ENCODE measurements at places on chromosomes 2 and 18.

GRCh38 chr2:159606287-159606686, 10.1 kb downstream of the BAZ2B start:
- no peak for DNase-seq

DNA sequence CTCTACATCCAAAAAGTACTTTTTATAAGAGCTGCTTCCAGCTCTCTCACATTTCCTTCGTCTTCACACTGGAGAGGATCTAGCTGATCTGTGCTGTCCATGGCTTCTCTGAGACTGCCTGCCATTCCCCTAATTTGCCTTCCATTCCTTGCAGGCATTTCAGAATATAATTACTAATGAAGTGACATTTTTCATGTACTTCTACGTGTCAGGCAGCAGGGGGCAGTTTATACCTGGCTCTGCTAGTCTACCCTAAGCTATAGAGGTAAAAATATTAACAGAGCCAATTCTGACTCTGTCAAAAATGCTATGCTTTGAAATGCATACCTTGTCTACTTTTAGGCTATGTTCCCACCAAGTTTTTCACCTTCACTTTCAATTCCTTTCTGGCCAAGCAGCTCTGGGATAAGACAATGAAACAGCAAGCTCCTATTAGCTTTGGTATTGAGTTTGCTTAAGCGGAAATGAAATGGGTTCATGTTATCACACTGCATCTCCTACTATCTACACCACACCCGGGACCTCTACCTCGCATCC, 81.9 kb downstream of the MEP1B start:
- DNase-seq, result peak; percentile 7

- no peak for DNase-seq
Measured at GRCh38 chr2:240300261-240300821, 135.1 kb upstream of the GPC1 start.

DNA sequence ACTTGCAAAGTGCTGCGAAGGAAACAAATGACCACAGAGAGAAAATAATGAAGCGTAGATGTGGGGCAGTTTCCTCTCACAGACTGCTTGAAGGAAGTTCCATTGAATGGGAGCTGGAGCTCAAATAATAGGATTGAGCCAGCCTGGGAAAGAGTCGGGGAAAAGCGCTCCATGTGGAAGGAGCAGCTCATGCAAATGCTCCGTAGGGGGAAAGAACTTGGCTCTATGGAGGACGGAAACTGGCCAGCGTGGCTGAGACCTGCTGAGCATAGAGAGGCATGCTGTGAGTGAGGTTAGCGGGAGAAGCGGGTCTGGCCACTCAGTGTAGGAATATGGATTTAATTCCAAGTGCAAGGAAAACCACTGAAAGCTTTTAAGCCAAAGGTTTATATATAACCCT, 28.6 kb upstream of the VIT start:
- DNase-seq, result no peak

GRCh38 chr2:196823750-196824522, 14.8 kb upstream of the C2orf66 start:
- no peak for DNase-seq

- no peak for DNase-seq
Measured at GRCh38 chr2:121335294-121336290, 50.6 kb upstream of the TFCP2L1 start.

DNA sequence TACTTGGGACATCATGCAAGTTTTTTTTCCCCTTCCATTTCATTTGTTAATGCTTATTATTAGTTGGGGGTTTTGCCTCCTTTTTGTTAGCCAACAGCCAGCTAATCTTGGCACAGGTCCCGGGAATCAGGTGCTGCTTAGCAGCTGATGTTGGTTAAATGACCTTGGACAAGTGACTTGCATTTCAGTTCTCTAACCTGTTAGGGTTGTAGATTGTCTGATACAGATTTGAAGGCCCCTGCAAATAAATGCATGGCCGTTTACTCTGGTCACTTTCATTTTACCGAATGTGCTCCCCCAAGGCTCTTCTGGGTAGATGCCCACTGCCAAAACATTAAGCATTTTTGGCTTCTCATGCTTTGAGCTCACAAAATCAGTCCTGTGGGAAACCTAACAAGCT, 120.9 kb downstream of the SPTBN1 start:
- DNase-seq, result no peak

GRCh38 chr2:143730953-143731260, 601.7 kb downstream of the ARHGAP15 start:
- no peak for DNase-seq

DNA sequence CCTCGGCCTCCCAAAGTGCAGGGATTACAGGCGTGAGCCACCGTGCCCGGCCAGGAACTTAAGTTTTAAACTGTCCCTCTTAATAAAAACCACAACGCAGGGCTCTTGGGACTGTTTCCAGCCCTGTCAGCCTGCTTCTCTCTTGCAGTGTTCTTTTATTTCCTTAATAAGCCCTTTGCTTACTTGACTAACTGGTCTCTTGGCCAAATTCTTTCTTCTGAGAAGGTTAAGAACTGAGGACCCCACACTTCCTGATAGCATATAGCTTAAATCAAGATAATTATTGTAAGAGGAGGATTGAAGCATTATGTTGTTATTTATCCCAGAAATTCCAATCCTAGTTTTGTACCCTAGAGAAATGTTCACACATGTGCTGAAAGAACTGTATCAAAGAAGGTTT, 128.2 kb upstream of the UXS1 start:
- DNase-seq, result no peak

DNA sequence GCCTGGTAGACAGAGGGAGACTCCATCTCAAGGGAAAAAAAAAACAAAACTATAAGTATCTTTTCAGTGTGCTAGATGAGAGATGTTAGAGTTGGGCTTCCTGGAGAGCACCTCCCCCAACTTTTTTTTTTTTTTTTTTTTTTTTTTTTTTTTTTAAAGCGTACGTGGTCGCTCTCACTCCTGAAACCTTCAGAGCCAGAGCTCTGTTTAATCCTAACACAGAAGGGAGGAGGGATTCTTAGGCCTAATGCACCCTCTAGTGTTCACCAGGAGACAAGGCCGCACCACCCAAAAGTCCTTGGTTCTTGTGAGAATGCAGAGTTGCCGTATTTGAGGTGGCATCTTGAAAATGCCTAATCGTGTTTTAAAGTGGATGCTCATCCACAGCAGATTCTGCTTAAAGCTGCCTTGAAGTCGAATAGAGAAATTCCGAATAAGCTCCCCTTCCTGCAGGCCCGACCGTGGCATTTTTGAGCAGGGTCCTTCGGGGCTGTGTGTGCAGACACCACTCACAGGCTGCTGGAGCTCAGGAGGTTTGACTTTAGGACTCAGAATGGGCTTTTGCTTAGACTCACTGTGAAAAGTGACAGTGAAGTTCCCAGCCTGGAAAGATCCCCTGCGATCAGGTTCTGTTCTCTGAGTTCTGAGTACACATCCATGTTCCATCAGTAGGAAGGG, 252.6 kb downstream of the AGAP1 start:
- DNase-seq, result peak; percentile 70

- no peak for DNase-seq
Measured at GRCh38 chr2:155679647-155680046, 652.9 kb downstream of the NR4A2 start.

DNA sequence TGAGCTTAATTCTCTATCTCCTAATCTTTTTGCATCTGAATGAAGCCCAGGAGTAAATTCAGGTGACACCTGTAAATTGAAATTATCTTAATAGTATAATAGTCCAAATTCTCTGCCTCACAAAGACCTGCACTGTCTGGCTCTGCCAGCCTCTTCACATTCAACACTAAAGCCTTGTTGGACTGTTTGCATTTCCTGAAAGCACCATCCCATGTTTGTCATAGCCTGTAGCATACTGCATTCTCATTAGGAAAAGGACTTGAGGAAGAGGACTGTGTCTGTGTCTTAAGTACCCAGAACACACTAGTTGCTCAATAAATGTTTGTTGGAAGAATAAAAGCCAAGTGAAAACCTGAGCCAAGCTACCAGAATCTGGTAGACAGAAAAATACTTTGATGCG, 42.9 kb upstream of the GRHL1 start:
- peak; percentile 1 for DNase-seq
